ENCODE measurements at places on chromosomes 5 and 9.
A peak's percentile ranks its signal among the peaks of the same experiment; 100 is the strongest.

GRCh38 chr5:56588636-56589480 lies 226.5 kb upstream of the MAP3K1 start:
- no peak overlapping the region for H3K27ac ChIP-seq
- H3K27me3 ChIP-seq: no peaks in the 10 kb centered on the region
- peaks cover 4% of the 10 kb centered on the region for H3K4me1 ChIP-seq
- H3K36me3 ChIP-seq: no peaks in the 10 kb centered on the region
- no peak overlapping the region for H3K4me3 ChIP-seq

- H3K27me3 ChIP-seq: no peaks in the 10 kb centered on the region
- H3K27ac ChIP-seq: no peak overlapping the region
- DNase-seq: no peak
- H3K4me3 ChIP-seq: no peak overlapping the region
- H3K4me1 ChIP-seq: no peaks in the 10 kb centered on the region
These were observed 89.7 kb downstream of the PPP2R2B start for GRCh38 chr5:146788898-146789297.

GRCh38 chr5:153043886-153044285 lies 446.6 kb upstream of the GRIA1 start:
- H3K36me3 ChIP-seq: no peaks in the 10 kb centered on the region
- H3K4me3 ChIP-seq: no peak overlapping the region
- H3K27ac ChIP-seq: no peak overlapping the region
- no peaks in the 10 kb centered on the region for H3K4me1 ChIP-seq
- DNase-seq: no peak
- no peaks in the 10 kb centered on the region for H3K27me3 ChIP-seq

GRCh38 chr5:454936-455335 lies 12.0 kb downstream of the EXOC3 start:
- H3K36me3 ChIP-seq: no peaks in the 10 kb centered on the region
- H3K27me3 ChIP-seq: no peaks in the 10 kb centered on the region
- DNase-seq: no peak
- no peaks in the 10 kb centered on the region for H3K4me1 ChIP-seq
- H3K4me3 ChIP-seq: no peak overlapping the region

DNA sequence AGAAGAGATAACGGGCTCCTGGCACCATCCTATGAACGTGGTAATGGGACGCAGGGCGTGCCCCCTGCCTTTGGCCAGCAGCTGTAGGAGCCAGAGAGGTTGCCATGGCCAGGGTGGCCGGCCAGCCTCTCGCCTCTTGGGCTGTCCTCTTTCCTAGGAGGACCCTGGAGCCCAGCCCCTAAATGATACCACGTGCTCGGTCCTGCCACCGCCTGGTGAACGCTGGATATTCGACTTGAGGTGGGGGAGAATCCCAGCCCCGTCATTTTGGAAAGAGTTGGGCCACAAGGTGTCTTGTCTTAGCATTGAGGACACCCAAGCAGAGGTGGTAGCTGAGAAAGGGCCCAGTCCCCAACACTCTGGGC lies 391 bp upstream of the NRG2 start:
- peak overlapping the region; percentile 48 for H3K4me3 ChIP-seq
- H3K27ac ChIP-seq: no peak overlapping the region
- peaks cover 4% of the 10 kb centered on the region for H3K4me1 ChIP-seq
- DNase-seq: no peak
- no peaks in the 10 kb centered on the region for H3K27me3 ChIP-seq
- no peaks in the 10 kb centered on the region for H3K36me3 ChIP-seq

DNA sequence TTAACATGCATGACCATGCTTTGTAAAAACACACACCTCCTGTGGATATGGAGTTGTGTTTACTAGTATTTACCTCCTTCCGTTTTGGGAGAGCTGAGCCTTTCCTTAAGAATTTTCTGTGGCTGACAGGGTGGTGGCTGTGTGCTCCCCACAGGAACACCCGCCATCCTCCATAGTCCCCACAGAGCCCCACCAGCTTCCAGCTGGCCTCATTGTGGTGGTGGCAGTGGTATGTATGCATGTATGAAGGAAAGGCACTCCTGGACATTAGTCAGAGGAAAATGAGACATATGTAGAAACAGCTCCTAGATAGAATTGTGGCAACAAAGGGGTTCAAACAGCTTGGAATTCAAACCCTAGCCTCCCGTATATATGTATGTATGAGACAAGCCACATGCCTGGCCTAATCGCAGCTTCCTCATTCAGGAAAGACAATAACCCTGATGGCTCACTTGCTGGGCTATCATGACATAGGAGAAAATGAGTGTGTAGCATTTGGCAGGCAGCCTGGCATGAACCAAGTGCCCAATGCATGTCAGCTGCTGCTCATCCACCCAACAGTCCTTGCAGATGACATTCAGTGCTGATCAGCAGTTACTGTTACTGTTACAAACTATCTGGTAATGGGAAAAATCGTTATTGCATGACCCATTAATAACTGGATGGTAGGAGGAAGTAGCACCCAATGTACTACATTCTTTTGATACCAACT lies 459.7 kb downstream of the EBF1 start:
- H3K27me3 ChIP-seq: no peaks in the 10 kb centered on the region
- no peak overlapping the region for H3K27ac ChIP-seq
- no peak overlapping the region for H3K4me3 ChIP-seq
- H3K4me1 ChIP-seq: no peaks in the 10 kb centered on the region
- no peaks in the 10 kb centered on the region for H3K36me3 ChIP-seq

GRCh38 chr9:115254287-115255180 lies 136.6 kb upstream of the TNC start:
- H3K36me3 ChIP-seq: no peaks in the 10 kb centered on the region
- no peaks in the 10 kb centered on the region for H3K4me1 ChIP-seq
- no peak overlapping the region for H3K4me3 ChIP-seq
- no peak for DNase-seq
- H3K27ac ChIP-seq: no peak overlapping the region

- H3K27me3 ChIP-seq: no peaks in the 10 kb centered on the region
- H3K36me3 ChIP-seq: no peaks in the 10 kb centered on the region
- no peak for DNase-seq
These were observed 43.1 kb downstream of the CAMK2A start for GRCh38 chr5:150246429-150246828.

- no peak overlapping the region for H3K27ac ChIP-seq
- no peak overlapping the region for H3K4me3 ChIP-seq
- H3K36me3 ChIP-seq: no peaks in the 10 kb centered on the region
- H3K27me3 ChIP-seq: no peaks in the 10 kb centered on the region
- no peak for DNase-seq
These were observed 15.4 kb downstream of the LMAN2 start for GRCh38 chr5:177336112-177336511.

DNA sequence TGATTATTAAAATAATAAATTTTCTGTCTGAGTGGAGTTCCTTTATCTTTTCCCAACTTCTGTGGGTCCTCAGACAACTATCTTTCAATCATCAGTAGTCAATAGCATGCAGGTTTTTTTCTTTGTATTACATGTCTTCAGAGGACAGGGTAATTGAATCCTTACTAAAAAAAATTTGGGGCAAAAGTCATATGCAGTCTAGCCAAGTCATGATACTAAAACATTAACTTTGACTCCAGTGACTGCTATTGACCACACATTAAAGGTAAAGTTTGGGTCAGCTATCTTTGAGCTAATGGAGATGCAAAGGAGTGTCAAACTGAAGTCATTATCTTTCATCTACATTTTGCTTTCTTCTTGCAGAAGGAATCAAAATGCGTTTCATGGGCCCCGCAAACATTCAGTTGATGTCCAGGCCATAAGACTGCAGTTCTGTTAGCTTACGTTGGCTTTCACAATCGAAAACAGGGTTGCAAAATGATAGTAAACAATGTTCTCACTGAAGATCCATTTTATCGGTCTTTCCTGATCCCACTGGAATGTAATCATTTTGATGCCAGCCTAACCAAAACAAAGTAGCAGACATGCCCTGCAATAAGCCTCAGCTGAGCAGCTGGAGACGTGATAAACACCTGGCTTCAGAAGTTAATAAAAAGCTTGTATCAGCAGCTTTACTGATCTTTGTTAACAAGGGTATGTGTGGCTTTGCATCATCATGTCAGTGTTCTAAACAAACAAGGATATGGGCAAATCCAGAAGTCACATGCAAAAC lies 186.1 kb upstream of the PRLR start:
- no peak for DNase-seq
- H3K4me1 ChIP-seq: peaks cover 1% of the 10 kb centered on the region
- no peaks in the 10 kb centered on the region for H3K36me3 ChIP-seq
- H3K27me3 ChIP-seq: no peaks in the 10 kb centered on the region

DNA sequence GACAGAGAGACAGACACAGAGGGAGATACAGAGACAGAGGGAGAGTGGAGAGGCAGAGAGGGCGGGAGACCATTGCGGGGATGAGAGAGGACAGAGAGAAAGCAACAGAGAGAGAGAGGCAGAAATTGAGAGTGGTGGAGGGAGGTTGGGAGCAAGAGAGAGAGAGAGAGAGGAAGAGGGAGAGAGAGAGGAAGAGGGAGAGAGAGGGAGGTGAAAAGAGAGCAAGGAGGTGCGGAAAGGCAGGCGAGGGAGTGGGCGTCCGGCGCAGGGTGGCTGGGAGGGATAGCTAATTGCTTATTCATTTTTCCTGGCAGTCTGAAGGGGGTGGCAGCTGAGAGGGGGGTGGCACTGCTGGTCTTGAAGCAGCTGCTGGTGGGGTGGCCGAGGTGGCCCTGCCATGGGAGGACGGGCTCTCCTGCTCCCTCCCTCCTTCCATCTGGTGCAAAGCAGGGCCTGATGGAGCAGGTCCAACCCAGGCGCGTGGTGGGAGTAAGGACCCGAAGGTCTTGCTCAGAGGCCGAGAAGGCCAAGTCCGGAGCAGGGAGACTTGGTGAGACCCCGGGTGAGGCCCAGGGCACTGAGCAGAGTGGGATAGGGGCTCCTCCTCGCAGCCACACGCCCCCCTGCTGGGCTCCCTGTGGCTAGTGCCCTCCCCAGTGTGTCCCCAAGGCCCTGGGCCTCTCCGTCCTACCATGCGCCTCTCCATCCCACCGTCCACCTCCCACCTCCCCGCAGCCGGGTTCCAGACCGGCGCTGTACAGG lies 25.3 kb upstream of the RNU6ATAC start:
- no peak overlapping the region for H3K27ac ChIP-seq
- no peak overlapping the region for H3K4me3 ChIP-seq
- no peaks in the 10 kb centered on the region for H3K27me3 ChIP-seq
- DNase-seq: peak; percentile 54
- no peaks in the 10 kb centered on the region for H3K36me3 ChIP-seq

DNA sequence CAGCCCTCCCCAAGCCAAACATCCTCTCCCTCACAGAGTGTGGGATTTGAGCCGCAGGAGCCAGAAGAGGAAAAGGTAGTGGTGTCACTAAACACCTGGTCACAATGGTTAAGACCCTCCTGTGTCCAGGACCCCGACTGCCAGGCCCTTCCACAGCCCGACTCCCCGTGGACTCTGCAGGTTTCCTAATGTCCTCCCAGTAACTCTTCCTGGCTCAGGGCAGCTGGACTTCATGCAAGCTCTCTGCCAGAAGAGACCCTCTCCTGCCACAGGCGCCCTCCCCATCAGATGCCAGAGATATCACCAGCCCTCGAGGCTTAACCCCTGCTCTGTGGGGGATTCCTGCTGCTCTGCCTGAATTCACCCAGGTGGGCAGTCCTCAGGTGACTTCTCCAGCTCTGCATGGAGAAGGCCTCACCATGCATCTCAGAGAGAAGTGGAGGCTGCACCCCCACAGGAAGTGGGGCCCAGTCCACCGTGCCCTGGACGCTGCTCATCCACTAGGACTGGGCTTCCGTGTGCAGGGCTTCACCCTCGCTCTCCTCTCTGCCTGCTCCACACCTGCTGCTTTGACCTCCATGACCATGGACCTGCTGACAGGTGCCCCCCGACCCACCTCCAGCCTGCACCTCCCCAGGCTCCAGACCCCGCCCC lies 111.2 kb downstream of the ADAMTS2 start:
- no peak overlapping the region for H3K27ac ChIP-seq
- DNase-seq: no peak
- H3K27me3 ChIP-seq: no peaks in the 10 kb centered on the region
- no peaks in the 10 kb centered on the region for H3K4me1 ChIP-seq
- no peaks in the 10 kb centered on the region for H3K36me3 ChIP-seq
- no peak overlapping the region for H3K4me3 ChIP-seq

GRCh38 chr5:41978676-41979075 lies 53.6 kb downstream of the FBXO4 start:
- no peaks in the 10 kb centered on the region for H3K36me3 ChIP-seq
- no peaks in the 10 kb centered on the region for H3K4me1 ChIP-seq
- no peak for DNase-seq
- H3K27ac ChIP-seq: no peak overlapping the region
- no peak overlapping the region for H3K4me3 ChIP-seq
- no peaks in the 10 kb centered on the region for H3K27me3 ChIP-seq

- no peak for DNase-seq
- H3K4me3 ChIP-seq: no peak overlapping the region
- no peaks in the 10 kb centered on the region for H3K36me3 ChIP-seq
- no peaks in the 10 kb centered on the region for H3K27me3 ChIP-seq
These were observed 5.8 kb downstream of the ZNF367 start for GRCh38 chr9:96412174-96412913.

- peaks cover 3% of the 10 kb centered on the region for H3K4me1 ChIP-seq
- H3K27ac ChIP-seq: no peak overlapping the region
- H3K27me3 ChIP-seq: no peaks in the 10 kb centered on the region
- no peak overlapping the region for H3K4me3 ChIP-seq
- peak; percentile 14 for DNase-seq
These were observed 104.1 kb downstream of the ADAMTS2 start for GRCh38 chr5:179241175-179241574.

DNA sequence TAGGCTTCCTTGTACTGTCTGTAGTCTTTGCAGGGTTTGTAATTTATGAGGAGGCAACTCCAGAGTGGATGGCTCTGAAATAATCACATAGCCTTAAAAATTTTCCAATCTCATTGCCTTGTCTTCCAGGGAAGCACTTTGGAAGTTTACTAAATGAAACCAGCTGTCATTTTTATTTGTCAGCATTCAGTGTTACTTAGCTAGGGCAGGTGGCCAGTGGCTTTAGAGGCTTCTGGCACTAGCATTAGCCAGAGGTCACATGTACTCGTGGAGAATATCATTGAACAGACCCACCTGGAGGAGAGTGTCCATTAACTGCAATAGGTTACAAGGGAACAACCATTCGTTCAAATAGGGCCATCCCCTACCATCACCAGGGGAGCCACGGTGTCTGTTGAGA lies 160.3 kb upstream of the SLC28A3 start:
- no peaks in the 10 kb centered on the region for H3K36me3 ChIP-seq
- no peak overlapping the region for H3K27ac ChIP-seq
- DNase-seq: no peak

- H3K27ac ChIP-seq: no peak overlapping the region
- no peak overlapping the region for H3K4me3 ChIP-seq
- no peaks in the 10 kb centered on the region for H3K27me3 ChIP-seq
These were observed 93.1 kb downstream of the JAKMIP2 start for GRCh38 chr5:147689426-147689825.

GRCh38 chr5:59430066-59430685 lies 463.4 kb downstream of the PDE4D start:
- no peak overlapping the region for H3K4me3 ChIP-seq
- no peaks in the 10 kb centered on the region for H3K4me1 ChIP-seq
- H3K36me3 ChIP-seq: no peaks in the 10 kb centered on the region
- no peak for DNase-seq
- H3K27me3 ChIP-seq: no peaks in the 10 kb centered on the region

- no peaks in the 10 kb centered on the region for H3K27me3 ChIP-seq
- no peaks in the 10 kb centered on the region for H3K36me3 ChIP-seq
- no peak for DNase-seq
These were observed 214.6 kb upstream of the C9orf72 start for GRCh38 chr9:27787891-27788290.

All from ovary (tissue), 10 donors.